Ecto neural progenitor cell (in vitro differentiated cells): ENCODE measurements at places on chromosomes 4 and X.

GRCh38 chrX:147901461-147902126 lies 10.1 kb upstream of the FMR1 start:
- DNase-seq = no peak

GRCh38 chr4:81130569-81130968 lies 84.5 kb downstream of the PRKG2 start:
- DNase-seq = no peak

DNA sequence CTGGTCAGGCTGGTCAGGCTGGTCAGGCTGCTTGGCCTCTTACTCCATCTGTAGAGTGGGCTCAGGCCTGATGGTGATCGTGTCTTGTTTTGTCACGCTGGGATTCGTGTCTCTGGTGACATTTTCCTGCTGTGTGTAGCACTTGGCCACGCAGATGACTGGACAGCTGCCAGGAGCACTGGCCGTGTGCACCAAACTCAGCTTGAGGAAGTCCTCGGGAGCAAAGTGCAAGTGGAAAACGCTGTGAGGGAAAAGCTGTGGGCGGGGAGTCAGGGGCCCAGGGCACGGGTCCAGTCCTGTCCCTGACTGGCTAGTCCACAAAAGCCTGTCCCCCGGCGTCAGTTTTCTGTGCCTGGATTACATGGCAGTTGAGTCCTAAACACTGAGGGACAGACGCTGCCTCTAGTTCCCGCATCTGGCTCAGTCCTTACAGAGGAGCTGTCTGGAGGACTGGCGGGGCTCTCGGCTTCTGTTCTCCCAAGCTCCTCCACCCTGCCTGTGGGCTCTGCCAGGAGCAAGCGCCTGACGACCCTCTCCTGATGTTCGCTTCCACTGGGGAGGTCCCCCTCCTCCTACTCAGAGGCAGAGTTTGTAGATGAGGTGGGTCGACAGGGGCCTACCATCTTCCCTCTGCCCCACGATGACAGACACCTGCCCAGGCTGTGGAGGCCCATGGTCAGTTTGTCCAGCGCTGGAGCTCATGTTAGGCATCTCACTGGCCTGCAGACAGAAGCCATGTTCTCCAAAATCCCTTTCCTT lies 35.9 kb upstream of the GRPEL1 start:
- peak; percentile 72 for DNase-seq

DNA sequence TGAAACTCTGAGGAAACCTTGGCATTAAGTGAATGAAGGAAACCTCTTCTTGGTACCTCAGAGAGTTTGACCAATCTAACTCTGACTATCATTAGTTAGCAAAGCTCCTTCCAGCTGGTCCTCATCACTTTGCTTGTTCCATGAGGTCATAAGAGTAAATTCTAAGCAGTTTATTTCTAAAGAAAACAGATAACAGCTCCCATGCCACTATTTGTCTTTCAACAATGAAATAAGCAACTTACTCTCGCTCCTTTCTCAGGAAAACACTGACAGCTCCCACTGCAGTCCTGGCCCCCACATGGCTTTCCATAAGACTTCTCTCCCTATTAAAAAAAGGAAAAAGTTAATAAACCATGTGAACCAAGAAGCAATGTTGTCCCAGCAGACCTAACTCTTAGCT lies 127.7 kb downstream of the COL4A6 start:
- no peak for DNase-seq
